ENCODE measurements at places on chromosomes 5 and 9. TPM values are rescaled to one million over a fixed set of nuclear protein-coding genes. Genes with fewer than 3 reads are reported as not detected.

ZNF366 gene
- 0.51 TPM for total RNA-seq

WDR36 gene
- total RNA-seq: 20.0 TPM

DNA sequence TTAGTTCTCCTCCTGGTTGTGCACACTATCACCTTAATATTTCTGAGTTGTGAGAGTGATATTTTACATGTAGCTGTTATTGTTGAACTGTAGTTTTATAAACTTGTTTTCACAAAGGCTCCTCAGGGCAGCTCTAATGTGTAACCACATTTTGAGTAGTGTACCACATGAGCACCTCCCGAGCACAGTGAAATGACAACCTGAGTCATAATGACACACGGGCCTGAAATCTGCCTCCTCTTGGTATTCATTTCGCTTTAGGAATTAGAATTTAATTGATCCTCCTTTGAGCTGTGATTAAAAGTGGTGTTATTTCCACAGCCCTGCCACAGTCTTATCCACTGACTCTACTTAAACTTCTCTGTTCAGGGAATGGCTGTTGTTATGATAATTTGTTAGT is 7.9 kb downstream of the MTRR start:
- DNase-seq: no peak

- DNase-seq: peak; percentile 39
Observed at GRCh38 chr5:151477101-151477500, 29.7 kb downstream of the SLC36A1 start.

DNA sequence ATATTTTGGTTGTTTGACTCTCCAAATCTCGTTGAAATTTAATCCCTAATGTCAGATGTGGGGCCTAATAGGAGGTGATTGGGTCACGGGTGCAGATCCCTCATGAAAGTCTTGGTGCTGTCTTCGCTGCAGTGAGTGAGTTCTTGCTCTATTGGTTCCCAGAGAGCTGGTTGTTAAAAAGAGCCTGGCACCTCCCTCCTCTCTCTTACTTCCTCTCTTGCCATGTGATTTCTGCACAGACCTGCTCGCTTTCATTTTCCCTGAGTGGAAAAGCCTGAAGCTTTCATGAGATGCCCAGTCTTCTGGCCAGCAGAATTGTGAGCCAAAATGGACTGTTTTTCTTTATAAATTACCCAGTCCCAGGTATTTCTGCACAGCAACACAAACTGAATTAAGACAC is 221.6 kb downstream of the MAT2B start:
- DNase-seq: no peak

DNA sequence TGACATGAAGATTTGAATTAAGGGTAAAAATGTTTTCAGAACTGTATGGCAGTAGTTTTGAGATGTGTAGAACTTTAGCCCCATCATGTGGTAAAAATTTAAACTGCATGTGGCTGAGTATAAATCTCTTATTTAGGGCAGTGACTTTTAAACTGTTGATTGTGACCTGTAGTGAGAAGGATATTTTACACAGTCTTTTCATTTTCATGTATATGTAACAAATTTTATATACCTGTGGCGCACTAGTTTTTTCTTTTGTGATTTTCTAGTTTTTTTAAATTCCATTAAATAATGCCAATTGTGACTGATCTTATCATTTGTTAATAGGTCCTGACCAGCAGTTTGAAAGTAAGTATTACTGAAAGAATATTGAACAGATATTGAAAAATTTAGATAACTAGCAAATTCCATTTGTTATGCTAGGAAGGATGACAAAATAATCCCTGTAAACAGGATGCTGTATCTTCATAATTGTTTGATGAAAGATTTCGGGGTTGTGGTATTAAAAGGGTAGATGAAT is 47.2 kb downstream of the GPBP1 start:
- no peak for DNase-seq

DNA sequence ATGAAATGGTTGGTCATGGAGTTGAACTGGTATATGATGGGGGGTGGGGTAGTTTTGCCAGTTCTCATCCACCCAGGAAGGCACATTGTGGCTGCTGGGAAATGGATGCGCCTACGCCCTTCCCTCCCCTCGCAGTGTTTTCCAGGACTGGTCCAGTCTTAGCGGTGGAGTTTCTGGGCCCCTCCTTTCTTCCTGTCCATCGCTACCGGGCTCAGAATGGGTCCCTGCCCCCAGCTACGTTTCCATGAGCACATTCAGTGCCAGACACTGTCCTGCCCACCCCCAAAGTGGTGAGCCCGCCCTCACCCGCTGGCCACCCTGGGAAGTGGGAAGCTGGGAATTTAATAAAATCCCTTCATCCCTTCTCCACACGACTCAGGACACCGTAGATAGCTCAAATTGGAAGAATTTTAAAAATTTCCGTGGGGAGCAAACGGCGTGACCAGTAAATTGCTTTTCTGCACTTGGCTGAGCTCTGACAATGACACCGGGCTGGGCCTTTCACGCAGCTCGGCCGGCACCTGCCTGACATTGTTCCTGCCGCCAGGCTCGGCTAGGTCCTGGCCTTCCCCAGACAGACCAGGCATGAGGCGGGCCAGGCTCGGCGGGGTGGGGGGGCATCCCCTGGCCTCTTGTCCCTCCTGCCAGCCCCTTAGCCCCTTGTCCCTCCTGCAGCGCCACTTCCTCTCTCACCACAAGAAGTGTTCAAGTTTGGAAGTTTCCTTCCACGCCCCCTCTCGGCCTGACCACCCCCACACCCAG is 3.6 kb downstream of the FGF18 start:
- no peak for DNase-seq

DNA sequence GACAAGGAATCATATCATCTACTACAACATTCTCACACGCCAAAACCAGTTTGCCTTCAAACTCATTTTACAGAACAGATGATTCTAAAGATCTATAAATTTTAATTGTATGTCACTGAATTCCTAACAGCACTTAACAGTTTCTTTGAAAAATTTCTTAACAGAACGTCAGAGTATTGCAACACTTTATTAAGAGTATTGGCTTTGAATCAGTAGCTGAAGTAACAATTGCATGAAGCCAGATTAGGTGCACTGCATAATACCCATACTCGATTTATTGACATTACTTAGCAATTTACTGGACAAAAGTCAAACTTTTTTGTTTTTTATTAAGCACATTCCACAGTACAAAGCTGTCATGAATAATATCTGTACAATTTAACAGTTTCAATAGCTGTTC is 75.8 kb downstream of the SMIM23 start:
- no peak for DNase-seq

- DNase-seq: no peak
Observed at GRCh38 chr5:88085462-88085861, 183.2 kb downstream of the TMEM161B start.

Data from lower leg skin (tissue), 4 donors.